ENCODE measurements at places on chromosomes 6 and 20.

GRCh38 chr6:72905705-72906478 lies 284.0 kb downstream of the KCNQ5 start:
- DNase-seq, result no peak

DNA sequence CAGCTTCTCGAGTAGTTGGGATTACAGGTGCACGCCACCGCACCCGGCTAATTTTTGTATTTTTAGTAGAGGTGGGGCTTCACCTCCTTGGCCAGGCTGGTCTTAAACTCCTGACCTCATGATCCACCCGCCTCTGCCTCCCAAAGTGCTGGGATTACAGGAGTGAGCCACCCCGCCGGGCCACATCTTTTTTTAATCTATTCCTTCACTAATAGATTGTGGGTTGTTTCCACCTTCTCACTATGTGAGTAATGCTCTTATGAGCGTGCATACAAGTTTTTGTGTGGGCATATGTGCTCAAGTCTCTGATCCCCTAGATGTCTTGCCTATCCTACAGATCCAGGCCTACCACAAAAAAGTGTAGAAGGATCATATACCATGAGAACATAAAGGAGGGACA lies 30.7 kb downstream of the CARMIL1 start:
- no peak for DNase-seq

DNA sequence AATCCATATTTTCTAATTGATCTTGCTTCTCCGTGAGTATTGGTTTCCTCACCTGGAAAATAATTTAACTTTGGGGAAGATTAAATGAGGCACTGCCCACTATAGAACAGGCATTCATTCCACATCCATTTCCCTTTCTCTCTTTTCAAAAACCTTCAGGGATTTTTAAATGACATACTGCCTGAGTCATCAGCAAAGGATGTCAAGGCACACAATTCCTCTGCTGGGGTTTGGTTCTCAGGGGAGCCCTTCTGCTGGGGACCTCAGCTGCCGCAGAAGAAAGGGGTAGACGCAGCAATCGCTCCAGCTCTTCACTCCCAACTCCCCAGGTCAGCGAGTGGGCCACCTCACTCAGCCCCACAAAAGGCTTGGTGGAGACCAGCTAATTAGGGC lies 90.7 kb upstream of the BACH2 start:
- no peak for DNase-seq

GRCh38 chr6:52647199-52647598 lies 23.7 kb upstream of the TMEM14A start:
- DNase-seq, result no peak

- DNase-seq, result no peak
Observed at GRCh38 chr6:35635601-35636597, 52.8 kb downstream of the FKBP5 start.

- no peak for DNase-seq
Observed at GRCh38 chr20:34615477-34615876, 57.0 kb downstream of the MAP1LC3A start.

- DNase-seq, result no peak
Observed at GRCh38 chr20:36472637-36473090, 68.7 kb upstream of the MYL9 start.

GRCh38 chr6:144659202-144660182 lies 374.4 kb downstream of the UTRN start:
- no peak for DNase-seq

DNA sequence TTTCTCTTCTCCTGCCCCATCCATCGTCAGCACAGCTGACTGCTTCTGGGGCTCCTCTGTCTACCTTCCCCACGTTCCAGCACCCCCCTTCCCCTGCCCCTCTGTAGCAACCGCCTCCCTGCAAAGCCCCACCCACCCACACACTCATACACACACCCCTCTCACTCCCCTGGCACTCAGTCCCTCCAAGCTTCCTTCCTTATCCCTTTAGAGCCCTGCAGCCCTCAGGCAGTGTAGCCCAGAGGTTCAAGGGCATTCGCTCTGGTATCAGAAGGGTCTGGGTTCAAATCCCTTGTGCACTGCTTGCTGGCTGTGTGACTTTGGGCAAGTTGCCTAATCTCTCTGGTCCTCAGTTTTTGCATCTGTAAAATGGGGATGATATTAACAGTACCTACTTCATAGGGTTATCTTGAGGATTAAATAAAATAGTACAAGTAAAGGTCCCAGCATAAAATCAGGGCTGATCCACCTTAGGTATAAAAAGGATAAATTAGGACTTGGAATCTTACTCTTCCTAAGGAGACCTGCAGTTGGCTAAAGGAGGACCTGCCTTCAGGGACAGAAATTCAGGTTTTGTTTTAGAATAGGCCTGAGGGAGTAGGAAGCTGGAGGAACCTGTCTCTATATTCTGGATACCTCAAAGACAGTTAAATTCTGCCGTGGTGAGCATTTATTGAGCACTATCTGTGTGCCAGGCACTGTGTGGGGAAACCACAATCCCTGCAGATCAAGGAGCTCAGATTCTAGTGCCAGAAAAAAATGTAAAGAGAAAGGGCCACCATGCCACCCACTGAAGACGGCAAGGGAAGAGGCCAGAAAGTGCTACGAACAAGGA lies 94.1 kb downstream of the SNX5 start:
- DNase-seq, result no peak

- DNase-seq, result no peak
Observed at GRCh38 chr20:61027218-61027617, 224.8 kb upstream of the CDH4 start.

DNA sequence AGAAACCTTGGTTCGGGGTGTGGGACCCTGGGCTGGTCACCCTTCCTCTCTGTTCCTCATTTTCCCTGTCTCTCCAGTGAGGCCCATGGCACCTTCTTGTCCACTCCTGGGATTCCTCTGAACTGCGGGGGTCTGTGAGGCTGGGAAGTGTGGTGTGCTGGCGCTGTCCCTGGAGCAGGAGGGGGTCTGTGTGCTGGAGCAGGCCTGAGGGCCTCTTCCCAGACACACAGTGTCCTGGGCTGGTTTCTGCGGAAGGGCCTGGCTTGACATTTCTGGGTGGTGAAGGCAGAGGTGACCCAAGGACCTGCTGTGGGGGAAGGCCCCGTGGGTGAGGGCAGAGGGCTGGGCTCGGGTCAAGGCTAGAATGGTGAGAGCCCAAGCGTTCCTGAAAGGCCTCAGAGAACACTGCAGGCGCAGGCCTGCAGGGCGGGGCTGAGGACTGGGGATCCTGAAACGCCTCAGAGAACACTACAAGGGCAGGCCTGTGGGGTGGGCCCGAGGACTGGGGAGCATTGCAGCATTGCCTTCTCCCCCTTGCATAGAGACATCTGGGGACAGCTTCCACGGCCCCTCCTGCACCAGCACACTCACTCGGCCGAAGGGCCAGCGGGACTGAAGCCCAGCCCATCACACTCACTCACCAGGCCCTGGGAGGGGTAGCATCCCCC lies 10.6 kb upstream of the BAK1 start:
- no peak for DNase-seq

GRCh38 chr20:59453759-59454560 lies 150.4 kb upstream of the PHACTR3 start:
- no peak for DNase-seq

GRCh38 chr6:131574133-131574532 lies 1.1 kb downstream of the ARG1 start:
- DNase-seq, result no peak

DNA sequence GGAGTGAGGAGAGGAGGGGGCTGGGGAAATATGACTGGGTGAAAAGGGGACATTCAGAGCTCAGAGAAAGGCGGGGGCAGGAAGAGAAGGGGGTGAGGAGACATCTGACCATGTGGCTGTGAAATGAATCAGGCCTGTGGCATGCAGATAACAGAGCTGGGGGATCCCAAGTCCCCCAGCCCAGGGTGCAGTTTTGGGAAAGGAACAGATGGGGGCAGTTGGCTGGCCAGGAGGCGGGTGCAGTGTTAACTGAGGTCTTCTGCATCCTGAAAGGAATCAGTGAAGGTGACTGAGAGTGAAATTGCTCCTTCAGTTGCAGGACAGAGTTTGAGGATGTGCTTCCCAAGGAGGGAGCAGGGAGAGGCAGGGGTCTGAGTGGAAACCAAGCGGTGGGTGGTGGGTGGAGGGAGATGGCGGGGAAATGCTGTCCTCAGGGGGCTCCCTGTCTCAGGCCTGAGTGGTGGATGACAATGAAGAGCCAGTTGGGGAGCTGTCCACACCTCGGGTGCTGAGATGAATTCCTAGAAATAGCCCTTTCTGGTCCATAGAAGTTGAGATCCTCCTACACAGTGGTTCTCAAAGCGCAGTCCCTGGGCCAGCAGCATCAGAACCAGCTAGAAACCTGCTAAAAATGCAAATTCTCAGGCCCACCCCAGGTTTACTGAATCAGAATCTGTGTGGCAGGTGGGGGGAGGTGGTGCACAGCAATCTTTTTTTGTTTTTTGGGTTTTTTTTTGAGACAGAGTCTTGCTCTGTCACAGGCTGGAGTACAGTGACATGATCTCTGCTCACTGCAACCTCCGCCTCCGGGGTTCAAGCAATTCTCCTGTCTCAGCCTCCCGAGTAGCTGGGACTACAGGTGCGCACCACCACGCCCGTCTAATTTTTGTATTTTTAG lies 26.0 kb upstream of the CCDC167 start:
- DNase-seq, result no peak

DNA sequence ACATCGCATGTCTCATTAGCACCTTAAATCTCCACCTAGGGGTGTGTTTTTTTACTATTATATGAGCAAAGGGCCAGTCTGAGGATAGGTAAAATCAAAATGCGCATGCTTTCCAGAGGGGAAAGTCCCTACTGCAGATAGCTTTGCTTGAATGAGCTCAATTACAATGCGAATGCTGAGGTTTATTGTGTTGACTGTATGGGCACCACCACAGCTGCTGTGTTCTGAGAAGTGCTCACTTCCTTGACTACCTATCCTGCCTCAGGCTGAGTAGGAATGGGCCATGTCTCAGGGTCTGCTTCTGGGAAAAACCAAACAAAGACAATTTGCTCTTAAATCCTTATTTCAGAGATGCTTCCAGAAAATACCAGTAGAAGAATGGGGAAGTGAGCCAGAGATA lies 36.6 kb downstream of the MOCS1 start:
- DNase-seq, result no peak

- no peak for DNase-seq
Observed at GRCh38 chr6:128062882-128063603, 162.2 kb upstream of the THEMIS start.

- DNase-seq, result no peak
Observed at GRCh38 chr6:169240591-169241390, 12.9 kb downstream of the THBS2 start.

GRCh38 chr6:100078509-100078908 lies 84.5 kb upstream of the MCHR2 start:
- DNase-seq, result no peak

DNA sequence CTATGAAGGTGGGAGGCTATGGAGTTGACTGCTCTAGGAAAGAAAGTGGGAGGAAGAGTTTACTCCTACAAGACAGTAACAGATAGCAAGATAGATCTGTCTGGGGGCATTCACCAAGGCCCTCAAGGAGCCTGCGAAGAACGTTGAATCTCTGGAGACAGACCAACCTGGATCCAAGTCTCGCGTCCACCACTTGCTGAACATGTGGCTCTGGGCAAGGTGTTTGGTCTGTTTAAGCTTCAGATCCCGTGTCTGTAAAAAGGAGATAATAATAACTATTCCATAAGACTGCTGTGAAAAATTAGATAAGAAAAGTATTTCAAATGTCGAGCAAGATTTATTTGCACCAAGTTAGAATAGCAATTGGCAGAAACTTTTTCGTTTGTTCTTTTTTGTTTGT lies 8.1 kb upstream of the EEF1A1 start:
- no peak for DNase-seq

- no peak for DNase-seq
Observed at GRCh38 chr6:25217302-25217701, 61.9 kb upstream of the CARMIL1 start.

DNA sequence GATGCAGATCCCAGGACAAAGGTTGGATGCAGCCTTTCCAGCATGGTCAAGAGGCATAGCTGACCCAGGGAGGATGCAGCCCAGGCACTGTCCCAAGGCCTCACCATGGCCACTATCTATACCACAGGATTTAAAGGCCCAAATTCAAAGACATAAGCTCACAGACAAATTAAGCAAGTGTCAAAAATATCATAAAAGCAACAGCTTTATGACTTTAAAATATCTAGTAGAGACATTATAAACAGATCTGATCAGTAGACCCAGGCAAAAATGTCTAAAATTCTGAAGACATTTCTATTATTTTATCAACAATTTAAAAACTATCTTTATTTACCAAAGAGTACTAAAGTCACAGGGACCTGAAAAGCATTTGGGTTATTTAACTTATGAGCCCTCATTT lies 373.5 kb downstream of the CDC5L start:
- no peak for DNase-seq

DNA sequence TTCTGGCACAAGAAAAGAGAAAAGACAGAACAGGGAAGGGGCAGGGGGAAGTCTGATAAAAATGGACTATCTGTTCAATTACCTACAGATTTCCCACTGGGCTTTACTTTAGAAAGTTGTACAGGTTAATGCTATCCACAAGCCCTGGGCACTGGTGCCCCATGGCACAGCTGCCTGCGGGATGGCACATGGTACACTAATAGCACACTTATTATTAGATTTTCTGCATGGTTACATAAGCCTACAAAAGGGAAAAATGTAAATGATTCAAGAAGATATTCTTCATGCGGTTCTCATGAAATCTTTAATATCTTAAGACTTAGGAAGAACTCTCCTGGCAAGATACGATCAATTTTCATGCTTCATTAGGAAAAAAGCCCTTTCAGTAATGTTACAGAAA lies 137.5 kb downstream of the GMPR start:
- DNase-seq, result no peak

GRCh38 chr6:106913676-106914280 lies 60.8 kb downstream of the CD24 start:
- DNase-seq, result no peak

- DNase-seq, result no peak
Observed at GRCh38 chr6:115511771-115512170, 548.9 kb downstream of the FRK start.

DNA sequence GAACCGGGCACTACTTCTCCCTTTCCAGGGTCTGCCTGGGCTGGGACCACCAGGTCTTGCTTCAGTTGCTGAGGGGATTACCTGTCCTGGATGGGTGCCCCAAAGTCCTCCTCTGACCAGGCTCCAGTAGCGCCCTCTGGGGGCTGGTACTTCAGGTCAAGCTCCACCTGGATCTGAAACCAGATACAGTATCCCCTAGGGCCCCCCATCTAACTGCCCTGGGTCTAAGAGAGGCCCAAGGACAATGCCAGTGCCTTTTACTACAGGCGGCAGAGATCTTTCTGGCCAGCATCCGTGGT lies 11.2 kb upstream of the SPAG4 start:
- no peak for DNase-seq
